ENCODE measurements at places on chromosomes 7 and 10.

DNA sequence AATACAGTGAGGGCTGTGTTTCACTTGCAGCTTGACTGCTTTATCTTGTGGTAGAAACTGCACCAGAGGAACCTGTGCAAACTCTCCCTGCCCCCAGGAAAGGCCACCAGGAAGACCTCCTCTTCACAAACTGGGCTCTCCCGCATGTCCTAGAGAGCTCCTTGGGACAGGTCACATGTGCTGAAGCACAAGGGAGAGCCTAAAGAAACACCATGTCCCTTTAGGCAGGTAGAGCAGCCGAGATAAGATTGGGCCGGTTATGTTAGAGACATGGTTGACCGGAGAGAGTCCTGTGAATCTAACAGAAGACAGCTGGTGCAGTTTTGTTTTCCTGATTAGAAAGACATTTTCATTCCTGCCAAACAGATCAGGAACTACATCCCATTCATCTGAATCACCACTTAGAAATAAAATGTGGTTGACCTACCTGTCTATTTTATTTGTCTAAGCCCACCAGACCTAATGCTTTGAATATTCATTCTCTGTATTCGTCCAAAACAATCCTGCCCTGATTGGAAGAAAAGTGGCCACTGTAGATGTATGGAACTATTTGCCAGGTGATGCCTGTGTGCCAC lies 224.1 kb downstream of the GLI3 start:
- DNase-seq: no peak

- peak; percentile 37 for DNase-seq
Measured at GRCh38 chr10:31927884-31928548, 615 bp downstream of the ARHGAP12 start.

DNA sequence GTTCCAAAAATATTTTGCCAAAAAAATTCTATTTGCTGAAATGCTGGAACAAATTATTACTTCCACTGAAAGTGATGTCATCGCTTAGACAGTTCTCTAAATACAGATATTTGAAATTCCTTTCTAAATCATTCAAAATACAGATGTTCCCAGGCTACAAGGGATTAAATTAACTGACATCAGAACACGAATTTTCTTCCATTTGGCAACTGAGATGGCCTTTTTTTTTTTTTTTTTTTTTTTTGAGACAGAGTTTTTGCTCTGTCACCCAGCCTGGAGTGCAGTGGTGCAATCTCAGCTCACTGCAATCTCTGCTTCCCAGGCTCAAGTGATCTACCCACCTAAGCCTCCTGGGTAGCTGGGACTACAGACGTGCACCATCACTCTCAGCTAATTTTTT lies 57.0 kb downstream of the P4HA1 start:
- DNase-seq: no peak

GRCh38 chr10:71301371-71301916 lies 17.6 kb upstream of the SLC29A3 start:
- DNase-seq: no peak

DNA sequence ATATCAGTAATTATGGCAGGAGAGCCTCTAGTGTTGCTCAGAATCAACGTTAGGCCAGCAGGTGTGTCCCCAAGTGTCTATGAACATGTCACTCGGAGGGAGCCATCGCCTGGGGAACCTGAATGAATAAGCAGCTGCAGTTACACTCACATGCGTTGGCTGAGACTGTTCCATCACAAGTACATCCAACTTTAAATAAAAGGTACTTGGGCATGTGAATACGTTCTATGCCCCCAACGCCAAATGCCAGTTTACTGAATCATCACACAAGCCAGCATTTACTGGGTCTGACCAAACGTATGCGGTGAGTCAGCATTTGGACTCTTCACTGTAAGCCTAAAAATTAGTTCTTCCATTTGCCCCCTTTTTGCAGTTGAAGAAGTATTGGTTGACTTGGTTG lies 207.6 kb upstream of the PLXNA4 start:
- no peak for DNase-seq

DNA sequence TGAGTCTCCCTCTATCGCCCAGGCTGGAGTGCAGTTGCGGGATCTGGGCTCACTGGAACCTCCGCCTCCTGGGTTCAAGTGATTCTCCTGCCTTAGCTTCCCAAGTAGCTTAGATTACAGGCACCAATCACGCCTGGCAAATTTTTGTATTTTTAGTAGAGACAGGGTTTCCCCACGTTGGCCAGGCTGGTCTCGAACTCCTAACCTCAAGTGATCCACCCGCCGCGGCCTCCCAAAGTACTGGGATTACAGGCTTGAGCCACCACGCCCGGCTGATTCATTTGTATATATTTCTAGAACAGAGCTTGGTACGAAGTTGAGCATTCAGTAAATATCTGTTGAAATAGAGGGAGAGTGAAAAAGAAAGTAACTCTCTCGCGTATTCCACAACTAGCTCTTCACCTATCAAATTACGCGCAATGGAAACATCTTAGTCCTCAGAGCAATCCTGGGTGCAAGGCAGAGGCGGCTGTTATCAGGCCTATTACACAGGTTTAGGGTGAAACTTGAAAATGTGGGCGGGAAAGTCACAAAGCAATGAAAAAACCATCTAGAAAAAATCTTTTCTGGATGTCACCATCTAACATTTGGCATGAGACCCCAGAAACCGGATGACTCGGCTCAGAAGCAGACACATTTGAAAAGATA lies 707 bp upstream of the GHITM start:
- no peak for DNase-seq

DNA sequence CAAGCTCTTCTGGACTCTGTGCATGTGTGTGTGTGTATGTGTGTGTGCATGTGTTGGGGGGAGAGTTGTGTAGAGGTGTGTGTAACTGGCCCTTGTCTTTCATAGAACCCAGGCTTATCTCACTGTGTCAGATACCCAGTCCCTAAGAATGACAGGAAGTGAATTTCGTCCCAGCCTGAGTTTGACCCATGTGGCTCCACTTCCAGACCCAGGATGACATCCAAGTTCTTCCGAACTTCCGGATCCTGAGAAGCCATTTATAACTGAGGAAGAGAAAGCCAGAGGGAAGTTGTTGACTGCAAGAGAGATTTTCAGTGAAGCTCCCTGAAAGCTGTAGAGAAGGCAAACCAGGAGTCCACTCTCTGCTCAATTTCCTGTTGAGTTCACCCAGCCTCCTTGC lies 53.2 kb downstream of the ADRB1 start:
- no peak for DNase-seq

- DNase-seq: no peak
Measured at GRCh38 chr10:1393481-1393880, 337.3 kb downstream of the WDR37 start.
